ENCODE measurements at places on chromosomes 4 and X.

DNA sequence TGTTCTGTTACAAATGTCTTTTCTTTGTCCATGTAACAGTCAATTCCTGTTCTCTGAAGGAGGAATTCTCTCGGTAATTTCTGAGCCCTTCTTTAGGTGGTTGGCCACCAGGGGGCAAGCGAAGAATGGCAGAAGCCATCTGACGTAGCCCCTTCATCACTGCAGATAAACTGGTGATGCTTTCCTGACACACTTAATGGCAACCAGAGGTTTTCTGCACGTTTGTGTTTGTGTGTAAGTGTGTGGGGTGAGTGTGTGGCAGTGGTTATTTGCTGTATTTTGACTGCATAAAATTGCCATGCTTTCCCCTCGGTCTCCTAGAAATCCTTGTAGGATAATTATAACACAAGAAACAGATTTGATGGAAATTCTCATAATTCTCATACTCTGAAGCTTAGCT, 64.8 kb upstream of the STOX2 start:
- peak; percentile 83 for DNase-seq

- peak; percentile 46 for DNase-seq
Observed at GRCh38 chr4:40288566-40288965, 46.6 kb upstream of the CHRNA9 start.

DNA sequence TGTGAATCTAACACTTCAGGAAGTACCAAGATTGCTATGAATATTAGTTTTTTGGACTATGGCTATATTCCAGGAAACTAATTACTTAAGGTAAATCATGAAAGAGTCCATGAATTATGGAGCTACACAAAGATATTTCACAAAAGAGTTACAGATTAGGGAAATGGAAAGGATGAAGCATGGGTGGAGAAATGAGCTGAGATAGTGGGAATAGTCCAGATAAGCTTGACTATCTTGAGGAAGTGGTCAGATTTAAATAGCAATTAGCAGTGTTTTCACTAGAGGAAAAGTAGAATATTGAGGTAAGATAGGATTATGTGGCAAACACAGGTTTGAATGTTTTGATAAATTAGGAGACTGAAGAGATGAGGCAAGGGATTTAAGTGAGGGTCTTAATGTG, 42.1 kb upstream of the C1GALT1C1 start:
- DNase-seq, result no peak

GRCh38 chrX:118536687-118537461, 41.3 kb downstream of the DOCK11 start:
- peak; percentile 76 for DNase-seq

GRCh38 chrX:123833387-123833786, 26.5 kb upstream of the XIAP start:
- peak; percentile 75 for DNase-seq

- DNase-seq, result no peak
Observed at GRCh38 chrX:52220936-52221335, 36.2 kb downstream of the MAGED4 start.

DNA sequence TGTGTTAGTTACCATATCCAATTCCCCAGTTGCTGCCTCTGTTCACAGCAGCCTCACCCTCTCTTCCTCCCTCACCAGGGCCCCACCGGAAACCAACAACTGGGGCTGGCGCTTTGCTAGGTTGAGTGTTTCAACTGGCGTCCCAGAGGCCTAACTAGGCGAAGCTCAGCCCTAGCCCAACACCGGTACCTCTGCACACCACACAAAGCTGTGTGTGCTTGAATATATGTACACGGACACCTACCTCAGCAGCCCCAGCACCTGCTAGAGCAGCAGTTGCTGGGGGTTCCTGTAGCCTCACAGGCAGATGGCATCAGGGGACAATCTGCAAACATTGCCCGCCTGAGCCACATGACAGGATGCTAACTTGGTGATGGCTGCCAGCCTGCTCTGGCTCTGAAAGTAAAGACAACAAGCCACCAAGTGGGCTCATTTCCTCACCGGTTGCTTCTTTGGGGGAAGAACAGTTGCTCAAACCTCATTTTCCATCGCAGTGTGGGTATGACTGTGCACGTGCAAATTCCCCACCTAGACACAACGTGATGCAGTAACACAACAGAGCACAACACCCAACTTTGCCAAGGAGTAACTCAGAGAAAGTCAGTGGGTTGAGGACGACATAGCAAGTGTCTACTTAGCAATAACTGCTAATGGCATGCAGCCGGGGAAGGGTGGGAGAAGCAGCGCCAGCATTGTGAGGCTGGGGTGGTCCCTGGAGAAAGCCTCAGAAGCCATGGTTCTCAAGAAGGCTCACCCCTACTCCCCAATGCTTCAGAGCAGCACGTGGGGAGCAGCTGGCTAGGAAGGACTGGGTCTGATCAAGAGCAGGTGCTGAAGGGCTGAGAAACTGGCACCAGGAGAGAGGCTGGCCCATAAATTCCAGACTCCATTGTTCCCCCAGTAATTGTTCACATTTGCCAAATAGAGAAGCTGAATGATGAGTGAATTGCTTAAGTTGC, 139.5 kb downstream of the SH3KBP1 start:
- DNase-seq, result peak; percentile 81

DNA sequence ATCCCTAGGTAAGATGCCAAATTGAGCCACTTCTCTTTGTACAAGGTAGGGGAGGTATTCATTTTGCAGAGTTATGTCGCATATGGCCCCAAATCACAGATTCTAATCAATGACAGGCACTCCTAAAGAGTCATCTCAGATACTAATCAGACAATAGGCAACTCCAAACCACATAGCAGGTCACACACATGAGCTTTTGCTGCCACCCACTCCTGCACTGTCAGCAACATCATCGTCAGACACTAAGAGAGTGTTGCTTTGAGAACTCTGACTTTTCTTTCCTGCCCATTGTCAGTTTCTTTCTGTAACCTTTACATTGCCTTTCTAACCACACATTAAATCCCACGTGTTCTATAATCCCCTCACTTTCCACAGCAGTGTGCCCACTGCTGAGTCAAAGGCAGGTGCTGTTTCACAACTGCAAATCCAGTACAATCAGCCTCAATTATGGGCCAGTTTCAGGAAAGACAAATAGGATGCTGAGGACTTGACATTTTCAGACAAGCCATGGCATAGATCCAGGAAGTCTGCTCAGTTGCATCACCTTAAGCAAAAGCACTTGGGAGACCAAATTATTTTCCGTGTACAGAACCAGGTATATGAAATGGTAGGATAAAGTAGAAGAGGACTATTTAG, 23.5 kb downstream of the TMEM31 start:
- no peak for DNase-seq

DNA sequence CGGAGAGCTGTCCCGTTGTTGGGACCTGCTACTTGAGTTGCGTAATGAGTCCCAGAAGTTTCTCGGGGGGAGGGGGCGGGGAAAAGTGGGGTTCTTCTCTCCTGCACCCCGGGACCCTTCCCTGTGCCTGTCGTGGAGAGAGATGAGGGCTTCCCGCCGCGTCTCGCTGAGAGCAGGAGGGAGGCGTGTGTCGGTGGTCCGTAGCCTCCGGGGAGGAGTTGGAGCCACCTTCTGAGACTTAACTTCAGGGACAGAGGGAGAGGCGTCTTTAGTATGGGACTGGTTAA, 698 bp downstream of the AFF1 start:
- no peak for DNase-seq

- peak; percentile 38 for DNase-seq
Observed at GRCh38 chrX:121000589-121000988, 15.0 kb upstream of the CT47A1 start.

DNA sequence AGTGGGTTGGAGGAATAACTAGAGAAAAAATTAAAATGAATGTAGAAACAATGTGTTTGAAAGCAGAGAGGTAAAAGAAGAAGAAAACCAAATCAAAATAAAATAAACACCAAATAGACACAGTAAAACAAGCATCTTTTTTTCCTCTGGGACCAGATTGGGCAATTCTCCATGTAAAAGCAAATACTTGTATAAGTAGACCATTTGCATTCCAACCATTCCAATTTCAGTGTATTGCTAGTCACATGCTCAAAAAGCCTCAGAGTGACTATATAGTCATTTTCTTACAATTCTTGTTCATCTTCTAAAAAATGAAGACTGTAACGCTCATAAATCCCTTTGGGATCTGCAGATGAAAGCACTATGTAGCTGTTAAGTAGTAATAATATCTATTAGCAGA, 969.5 kb downstream of the PCDH18 start:
- no peak for DNase-seq

GRCh38 chrX:38798956-38799355, 2.3 kb upstream of the MID1IP1 start:
- no peak for DNase-seq

DNA sequence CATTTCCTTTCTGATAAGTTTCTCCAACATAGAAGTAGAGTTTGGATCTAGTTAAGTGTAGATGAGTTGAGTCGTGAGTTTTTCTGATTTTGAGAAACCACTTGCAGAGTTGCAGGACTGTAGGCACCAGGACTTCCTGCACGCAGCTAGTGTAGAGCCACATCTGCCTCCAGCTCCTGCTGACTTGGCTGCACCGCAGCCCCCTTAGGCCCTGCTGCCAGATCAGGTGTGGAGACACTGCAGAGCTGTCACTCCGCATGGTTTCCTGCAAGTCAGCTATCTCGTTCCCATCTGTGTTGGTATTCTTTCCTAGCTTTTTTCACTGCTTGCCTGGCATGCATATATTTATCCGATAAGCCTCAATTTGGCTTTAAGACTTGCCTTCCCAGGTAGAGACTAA, 48.9 kb downstream of the PCDH7 start:
- DNase-seq, result no peak

GRCh38 chrX:87003031-87003430, 514.6 kb upstream of the KLHL4 start:
- no peak for DNase-seq

- DNase-seq, result peak; percentile 70
Observed at GRCh38 chrX:48083212-48083611, 11.8 kb upstream of the ZNF630 start.

DNA sequence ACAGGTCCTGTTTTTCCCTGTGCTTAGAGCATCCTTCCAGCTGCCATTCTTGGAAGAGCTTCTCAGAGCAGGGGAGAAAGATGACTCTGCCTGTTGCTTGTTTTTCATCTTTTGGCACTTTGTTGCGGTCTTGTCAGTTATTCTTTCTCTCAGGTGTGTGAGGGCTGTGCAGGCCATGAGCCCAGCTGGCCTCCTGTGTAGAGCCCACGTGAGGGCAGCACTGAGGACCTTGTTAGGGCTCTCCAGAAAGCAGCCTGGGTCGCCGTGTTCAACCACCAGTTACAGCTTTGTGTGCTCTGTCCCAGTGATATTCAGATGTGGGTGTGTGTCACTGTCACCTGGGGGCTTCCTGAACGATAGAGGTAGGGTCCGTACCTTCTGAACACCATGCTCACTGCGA, 52.8 kb downstream of the NOP14 start:
- no peak for DNase-seq

GRCh38 chrX:13755254-13755653, 20.7 kb downstream of the OFD1 start:
- DNase-seq, result peak; percentile 36

DNA sequence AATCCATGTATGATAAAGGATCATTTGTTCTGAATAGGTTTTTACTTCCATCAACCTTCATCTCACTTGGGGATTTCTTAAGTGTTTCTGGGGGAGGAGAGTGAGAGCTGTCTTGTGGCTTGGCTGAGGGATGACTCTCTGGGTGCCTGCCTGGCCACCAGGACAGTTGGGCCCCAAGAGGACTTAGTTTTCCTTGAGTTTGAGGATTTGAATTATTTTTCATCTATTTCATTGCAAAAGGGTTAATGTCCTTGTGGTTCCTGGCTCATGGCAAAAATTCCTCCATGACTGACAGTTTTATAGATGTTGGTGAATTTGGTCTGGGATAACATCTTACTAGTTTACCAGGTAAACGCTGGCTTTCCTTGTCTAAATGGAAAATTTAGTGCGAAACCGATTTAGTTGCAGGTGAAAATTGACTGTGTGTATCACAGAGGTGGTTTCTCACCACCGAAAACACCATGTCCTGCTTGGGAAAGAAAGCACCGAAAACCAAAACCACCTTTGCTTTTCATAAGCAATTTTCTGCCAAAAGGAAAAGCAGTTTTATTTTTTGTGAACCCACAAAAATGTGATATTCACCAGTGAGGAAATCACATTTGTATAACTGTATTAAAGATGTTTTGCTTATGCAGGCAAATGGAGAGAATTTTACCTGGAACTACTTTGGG, 331.3 kb upstream of the SFRP2 start:
- no peak for DNase-seq

DNA sequence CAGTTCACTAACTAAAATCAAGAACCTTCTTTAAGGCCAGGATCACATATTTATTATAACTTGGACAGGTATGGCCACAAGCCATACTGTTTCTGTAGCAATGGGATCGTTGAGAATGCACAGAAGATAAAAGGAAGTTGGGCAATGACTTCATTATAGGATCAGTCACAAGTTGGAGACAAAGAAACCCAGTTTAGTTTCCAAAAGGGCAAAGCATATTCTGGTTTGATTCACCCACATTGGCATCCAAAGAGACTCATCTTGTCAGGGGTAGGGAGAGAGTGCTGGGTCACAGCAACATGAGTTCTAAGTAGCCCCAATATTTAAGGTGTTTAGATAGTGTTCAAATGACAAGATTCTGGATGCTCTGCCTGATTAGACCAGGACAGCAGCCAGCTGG, 317.1 kb upstream of the GALNT7 start:
- no peak for DNase-seq

- DNase-seq, result peak; percentile 36
Observed at GRCh38 chrX:136879001-136879687, 1.4 kb downstream of the RBMX start.

GRCh38 chrX:111695297-111695880, 14.4 kb downstream of the ALG13 start:
- no peak for DNase-seq

DNA sequence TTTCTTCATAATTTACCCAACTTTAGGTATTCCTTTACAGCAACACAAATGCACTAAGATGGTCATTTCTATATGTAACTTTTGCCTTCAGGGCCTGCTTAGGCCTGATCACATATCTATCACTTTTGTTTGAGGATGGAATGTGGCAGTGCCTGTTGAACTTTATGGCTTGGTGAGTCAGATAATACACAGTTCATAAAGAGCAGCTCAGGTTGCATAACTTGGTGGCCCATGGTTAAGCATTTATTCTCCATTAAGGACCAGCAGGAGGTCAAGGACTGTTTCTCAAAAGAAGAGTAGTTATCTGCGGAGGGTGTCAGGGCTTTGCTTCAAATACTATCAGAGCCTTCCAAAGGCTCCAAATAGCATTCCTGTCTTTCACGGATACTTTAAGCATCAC, 124.1 kb upstream of the PDHA2 start:
- DNase-seq, result no peak

DNA sequence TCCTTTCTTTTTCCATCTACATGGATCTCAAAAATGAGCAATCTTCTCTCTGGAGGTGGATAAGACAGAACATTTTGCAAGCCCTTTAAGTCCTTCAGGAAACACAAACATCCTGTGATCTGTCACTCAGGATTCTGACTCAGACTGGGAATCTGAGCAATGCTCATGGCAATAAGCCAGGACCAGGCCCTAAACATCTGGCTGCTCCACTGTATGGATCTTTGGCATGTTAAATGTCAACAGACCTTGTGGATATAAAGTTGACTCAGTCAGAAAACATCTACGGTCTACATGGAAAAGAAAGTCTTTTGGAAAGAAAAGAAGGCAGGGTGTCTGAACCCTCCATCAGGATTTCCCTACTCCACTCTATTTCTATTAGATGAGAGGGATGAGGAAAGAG, 17.8 kb upstream of the CHIC2 start:
- no peak for DNase-seq

GRCh38 chrX:78839711-78840110, 92.2 kb downstream of the LPAR4 start:
- DNase-seq, result no peak

All from NAMALWA (cell line).